AML-193 (cell line): ENCODE measurements at places on chromosomes 5 and 9.

DNA sequence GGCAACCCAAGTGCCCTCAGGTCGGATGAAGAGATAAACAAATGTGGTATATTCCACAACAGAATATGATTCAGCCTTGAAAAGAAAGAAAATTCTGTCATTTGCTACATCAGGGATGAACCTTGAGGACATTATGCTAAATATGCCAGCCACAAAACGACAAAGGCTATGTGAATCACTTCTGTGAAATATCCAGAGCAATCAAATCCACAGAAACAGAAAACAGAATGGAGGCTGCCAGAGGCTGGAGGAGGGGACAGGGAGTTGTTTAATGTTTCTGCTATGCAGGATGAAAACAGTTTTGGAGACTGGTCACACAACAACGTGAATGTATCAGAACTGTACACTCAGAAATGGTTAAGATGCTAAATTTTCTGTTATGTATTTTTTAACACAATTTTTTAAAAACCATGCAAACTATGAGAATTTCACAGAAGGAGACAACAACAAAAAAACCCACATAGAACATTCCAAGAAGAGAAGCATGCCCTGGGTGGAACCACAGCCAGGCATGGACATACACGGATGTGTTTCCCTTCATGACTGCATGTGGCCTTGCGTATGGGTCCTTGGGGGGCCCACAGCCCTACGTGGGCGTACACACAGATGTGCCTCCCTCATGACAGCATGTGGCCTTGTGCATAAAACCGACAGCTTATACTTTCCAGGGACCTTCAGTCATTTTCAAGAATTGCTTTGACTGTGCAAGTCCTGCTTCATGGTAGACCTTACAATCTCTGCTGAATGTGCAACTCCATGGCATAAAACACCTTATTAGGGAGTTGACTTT lies 146.7 kb downstream of the ROR2 start:
- DNase-seq, result no peak

DNA sequence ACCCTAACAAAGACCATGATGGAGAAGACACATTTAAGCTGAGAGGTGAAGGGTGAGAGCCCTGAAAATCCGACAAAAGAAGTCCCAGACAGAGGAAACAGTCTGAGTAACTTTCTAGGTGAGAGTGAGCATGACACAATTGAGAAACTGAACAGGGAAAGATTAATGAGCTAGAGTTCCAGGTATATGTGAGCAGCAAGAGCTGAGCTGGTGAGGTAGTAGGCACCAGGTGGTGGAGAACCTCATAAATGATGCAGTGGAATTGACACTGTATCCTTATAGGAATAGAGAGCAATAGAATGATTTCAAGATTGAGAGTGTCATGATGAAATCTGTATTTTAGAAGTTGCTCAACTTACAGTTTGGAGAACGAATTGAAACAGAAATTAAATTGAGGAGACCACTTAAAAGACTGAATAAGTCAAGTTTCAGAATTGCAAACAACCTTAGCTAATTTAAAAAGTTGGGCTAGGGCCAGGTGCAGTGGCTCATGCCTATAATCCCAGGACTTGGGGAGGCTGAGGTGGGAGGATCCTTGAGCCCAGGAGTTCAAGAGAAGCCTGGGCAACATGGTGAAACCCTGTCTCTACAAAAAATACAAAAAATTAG lies 89.8 kb downstream of the NREP start:
- no peak for DNase-seq

GRCh38 chr9:33104401-33104800 lies 27.9 kb upstream of the SMU1 start:
- no peak for DNase-seq

DNA sequence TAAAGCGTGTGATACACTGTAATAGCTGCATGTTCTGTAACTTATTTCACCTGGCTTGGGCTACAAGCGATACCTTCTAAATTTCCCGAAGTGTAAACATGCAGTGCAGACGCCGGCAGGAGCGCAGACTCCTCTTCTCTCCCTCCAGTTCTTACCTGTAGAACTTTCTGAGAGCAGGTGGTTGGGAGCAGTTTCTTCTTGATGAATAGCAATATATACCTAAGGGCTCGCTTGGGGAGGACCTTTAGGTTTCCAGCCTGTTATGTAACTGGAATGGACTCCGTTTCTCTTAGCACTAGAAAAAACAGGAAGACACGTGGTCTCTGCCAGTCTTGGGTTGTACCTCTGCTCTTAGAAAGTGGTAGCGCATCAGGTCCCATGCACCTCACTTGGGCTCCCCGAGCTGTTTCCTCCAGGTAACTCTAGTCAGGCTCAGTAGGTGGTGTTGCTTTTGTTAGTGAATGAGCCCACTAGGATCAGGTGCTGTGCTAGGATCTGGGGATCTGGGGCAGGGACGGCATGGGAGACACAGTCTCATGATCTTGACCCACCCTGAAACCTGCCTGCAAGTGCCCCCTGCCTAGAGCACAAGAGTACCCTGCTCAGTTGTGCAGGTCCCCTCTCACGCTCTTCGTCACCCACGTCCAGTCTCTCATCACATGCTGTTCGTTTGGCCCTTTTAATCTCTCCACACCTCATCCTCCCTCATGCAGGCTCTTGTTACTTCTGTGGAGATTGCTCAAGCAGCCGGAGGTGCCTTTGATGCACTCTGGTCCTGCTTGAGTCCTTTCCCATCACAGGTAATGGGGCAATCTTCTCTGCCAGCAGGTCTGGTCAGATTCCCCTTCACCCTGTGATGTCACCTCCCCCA lies 2.8 kb downstream of the TENT4A start:
- DNase-seq, result peak; percentile 48

GRCh38 chr9:111798786-111799185 lies 4.0 kb upstream of the SHOC1 start:
- no peak for DNase-seq

DNA sequence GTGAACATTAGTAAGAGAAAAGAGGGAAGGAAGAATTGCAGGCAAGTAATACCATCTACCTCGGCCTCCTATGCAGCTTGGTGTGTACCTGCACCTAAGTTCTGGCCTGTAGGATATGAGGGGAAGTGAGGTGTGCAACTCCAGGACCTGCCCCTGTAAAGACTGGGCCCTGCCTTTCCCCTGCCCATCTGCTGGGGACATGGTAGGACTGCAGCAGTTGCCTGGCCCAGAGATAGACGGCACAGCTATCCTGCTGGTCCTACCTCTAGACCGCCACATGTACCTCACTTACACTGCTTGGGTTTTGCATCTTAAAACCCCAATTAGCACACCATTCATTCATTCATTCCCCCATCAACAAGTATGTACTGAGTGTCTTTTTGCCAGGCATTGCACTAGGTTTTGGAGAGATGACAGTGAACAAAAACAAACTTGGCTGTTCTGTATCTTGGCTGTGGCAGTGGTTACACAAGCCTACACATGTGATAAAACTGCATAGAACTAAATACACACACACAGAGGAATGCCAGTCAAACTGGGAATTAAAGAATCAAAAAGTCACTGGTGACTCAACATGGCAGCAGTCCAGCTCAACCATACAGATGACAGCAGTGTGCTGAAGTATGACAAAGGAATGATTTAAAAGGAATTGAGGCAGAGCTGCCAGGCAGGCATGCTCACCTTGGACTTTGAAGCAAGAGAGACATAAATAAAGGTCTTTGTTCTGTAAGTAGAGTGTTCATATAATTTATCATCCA lies 23.3 kb upstream of the MGAT1 start:
- no peak for DNase-seq

GRCh38 chr5:88675168-88675707 lies 207.7 kb downstream of the MEF2C start:
- no peak for DNase-seq

DNA sequence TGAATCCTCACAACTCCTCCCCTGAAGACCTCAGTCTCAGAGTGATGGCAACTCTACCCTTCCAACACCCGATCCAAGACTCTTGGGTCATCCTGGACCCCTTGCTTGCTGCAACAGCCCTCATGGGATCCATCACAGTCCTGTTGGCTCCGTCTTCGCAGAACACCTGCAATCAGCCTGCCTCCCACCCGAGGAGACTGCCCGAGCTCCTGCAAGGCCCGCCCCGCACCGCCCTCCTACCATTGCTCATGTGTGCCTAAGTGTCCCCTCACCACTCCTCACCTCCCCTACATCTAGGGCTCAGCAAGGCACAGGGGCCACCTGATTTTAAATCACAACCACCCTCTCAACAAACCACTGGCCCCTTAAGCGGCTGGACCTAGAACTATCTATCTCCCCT lies 5.3 kb downstream of the SEMA4D start:
- no peak for DNase-seq

DNA sequence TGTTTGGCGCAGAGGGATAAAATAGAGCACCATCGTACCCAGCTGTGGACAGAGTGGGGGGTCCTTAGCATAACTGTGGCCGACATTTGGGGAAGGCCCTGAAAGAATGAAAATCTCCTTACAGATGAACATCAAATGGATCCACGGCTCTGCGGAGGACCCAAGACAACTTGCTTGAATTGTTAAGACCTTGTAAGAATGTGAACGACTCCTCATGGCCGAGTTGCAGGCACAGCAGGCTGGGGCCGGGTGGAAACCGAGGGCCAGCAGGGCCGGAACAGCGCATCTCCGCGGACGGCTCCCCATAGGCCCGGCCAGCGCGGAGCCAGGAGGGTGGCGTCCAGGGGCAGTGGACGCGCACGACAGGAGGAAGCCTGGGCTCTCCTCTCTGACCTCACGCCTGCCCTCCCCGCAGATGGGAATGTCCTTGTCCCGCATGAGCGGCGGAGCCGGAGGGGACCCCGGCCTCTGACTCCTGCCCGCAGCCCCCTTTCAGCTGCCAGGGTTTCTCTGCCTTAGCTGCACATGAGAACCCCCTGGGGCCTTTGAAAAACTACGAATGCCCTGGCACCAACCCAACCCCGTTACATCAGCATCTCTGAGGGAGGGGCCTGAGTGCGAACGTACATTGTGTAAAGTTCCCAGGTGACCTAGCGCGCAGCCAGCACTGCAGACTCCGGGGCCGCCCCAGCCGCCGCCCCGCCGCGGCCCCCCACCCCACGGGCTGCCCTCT lies 36.2 kb upstream of the PTCH1 start:
- DNase-seq, result no peak

- DNase-seq, result no peak
Observed at GRCh38 chr9:133323991-133324703, 11.8 kb downstream of the SURF6 start.

DNA sequence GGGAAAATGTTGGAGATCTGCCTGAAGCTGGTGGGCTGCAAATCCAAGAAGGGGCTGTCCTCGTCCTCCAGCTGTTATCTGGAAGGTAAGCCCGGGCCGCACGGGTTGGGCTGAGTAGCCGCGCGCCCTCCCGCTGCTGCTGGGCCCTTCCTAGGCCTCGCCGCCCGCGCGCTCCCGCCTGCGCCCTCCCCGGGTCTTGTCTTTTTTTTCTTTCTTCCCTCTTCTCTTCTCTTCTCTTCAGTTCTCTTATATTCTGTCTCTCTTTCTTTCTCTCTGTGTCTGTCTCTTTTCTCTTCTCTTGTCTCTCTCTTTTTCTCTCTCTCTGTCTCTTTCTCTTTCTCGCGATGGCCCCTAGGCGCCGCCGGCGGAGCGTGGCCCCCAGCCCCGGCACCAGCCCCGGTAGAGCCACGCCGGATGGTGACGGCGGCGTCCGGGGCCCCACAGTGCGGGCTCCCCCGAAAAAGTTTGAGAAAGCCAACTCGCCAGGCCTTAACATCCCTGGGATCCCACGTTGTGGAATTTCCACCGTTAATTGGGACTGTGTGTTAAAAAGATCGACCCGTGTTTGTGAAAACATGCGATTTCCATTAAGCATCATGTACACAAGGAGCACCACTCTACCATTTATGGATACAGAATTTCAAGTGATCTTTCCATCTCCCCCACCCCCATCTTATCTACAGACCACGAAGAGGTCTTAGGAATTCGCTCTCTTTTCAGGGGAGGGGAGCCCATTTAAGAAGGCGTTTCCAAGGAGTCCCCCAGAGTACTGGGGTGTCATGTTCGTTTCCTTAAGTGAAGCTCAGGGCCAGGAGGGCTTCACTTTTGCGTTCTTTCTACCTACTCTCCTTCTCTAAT lies 616 bp downstream of the ABL1 start:
- peak; percentile 20 for DNase-seq

DNA sequence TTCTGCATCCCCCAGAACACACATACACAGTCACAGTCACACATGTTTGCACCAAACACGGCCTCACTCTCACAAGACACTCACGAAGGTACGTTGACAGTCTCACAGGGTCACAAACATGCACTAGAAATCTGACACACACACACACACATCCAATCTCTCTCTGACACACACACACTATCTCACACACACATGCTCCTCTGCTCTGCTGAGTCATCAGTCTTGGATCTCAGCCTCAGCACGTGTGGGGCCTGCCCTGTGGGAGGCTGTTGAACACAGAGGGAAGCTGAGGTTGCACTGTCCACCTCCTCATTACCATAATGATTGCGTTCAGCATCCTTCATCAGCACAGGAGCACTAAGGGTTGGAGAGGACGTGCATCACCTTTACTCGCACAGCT lies 188.8 kb downstream of the MTRR start:
- DNase-seq, result no peak

DNA sequence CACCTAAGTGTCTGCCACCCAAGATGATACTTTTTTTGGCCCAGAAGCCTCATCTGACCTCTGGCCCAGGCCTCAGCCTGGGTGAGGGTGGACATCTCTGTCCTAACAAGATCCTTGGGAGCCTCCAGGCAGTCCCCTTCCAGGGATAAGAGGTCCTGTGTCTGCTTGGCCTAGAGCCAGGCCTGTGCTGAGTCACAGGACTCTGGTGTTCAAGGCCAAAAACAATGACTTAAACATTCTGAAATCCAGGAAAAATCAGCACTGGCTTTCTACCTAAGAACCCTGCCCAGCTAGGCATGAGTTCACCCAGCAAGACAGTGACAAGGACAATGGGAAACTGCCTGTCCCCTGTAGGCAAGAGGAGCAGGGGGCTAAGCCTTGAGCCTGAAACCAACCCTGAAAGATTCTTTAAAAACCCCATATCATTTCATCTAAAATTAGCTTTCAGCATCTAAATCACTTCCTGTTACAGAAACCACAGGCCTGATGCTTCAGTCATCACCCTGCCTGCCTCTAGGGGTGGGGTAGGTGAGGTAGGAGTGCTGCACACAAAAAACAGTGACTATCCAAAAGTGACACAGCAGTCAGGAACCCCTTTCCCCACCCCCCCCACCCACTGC lies 29.9 kb downstream of the CSF2 start:
- DNase-seq, result peak; percentile 22

- peak; percentile 62 for DNase-seq
Observed at GRCh38 chr5:176959051-176959450, 47.5 kb downstream of the UIMC1 start.

GRCh38 chr5:109748546-109748945 lies 58.8 kb downstream of the MAN2A1 start:
- no peak for DNase-seq

DNA sequence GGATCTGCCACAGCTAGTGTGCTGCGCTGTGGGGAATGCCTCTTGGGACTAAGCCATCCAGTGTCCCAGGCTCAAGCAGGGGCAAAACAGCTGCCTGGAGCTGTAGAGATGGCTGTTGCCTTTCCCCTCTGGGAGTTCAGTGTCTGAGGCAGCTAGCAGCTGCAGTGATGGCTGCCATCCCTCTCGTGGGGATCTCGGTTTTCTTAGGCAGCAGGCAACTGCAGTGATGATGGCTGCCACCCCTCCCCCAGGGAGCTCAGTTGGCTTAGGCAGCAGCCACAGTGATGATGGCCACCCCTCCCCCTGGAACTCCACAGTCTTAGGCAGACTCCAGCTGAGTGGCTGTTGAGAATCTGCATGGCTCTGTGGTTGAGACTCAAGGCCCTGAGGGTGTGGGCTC lies 1389.2 kb upstream of the NUDT12 start:
- DNase-seq, result no peak

- DNase-seq, result peak; percentile 27
Observed at GRCh38 chr5:158234323-158235158, 375.6 kb upstream of the CLINT1 start.
